NCI-H2029 (cell line): ENCODE measurements at places on chromosomes 16 and 17.
A peak's percentile ranks its signal among the peaks of the same experiment; 100 is the strongest.

DNA sequence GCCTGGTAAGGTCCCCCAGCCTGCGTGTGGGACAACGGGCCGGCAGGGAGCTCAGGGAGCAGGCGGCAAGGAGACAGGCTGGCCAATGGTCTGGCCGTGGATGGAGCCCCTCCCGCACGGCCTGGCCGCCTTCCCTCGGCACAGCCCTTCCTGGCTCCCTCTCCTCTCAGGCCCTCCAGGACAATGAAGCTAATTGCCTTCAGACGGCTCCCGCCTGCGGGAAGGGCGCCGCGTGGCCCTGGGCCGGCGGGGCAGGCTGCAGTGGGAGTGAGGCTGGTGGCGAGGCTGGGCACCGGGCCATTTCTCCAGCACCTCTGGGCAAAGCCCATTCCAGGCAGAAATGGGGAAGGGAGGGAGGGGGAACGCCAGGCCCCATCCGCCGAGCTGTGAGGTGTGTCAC lies 50.9 kb downstream of the ENGASE start:
- DNase-seq, result peak; percentile 20

DNA sequence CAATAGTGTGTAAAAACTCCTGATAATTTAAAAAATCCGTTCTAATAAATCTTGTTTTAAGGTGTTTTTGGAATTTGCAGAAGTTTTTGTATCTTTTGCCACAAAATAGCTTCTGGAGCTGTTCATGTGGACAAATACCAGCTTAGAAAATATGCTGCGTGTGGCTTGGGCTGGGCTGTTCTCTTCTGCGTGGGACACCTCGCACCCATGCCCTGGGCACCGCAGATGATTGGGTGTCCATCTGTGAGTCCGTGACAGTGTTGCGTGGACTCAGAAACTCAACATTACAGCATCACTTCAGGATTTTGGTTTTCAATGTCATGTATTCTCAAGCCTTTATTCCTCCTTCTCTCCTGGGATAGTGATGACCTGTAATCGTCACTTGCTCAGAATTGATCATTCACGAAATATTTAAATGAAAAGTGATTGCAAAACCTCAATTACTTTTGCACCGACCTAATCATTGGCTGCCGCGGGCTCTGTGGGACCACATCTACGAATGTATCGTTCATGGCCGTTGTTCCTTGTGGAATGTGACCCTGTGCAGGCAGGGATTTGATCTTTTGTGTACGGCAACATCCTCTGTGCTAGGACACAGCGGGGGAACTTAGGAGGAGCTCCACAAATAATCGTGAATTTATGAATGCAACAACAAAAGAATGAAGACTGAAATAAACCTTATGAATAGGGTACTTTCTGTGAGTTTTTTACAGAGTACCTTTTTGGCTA lies 210.3 kb upstream of the FOXF1 start:
- DNase-seq, result no peak

DNA sequence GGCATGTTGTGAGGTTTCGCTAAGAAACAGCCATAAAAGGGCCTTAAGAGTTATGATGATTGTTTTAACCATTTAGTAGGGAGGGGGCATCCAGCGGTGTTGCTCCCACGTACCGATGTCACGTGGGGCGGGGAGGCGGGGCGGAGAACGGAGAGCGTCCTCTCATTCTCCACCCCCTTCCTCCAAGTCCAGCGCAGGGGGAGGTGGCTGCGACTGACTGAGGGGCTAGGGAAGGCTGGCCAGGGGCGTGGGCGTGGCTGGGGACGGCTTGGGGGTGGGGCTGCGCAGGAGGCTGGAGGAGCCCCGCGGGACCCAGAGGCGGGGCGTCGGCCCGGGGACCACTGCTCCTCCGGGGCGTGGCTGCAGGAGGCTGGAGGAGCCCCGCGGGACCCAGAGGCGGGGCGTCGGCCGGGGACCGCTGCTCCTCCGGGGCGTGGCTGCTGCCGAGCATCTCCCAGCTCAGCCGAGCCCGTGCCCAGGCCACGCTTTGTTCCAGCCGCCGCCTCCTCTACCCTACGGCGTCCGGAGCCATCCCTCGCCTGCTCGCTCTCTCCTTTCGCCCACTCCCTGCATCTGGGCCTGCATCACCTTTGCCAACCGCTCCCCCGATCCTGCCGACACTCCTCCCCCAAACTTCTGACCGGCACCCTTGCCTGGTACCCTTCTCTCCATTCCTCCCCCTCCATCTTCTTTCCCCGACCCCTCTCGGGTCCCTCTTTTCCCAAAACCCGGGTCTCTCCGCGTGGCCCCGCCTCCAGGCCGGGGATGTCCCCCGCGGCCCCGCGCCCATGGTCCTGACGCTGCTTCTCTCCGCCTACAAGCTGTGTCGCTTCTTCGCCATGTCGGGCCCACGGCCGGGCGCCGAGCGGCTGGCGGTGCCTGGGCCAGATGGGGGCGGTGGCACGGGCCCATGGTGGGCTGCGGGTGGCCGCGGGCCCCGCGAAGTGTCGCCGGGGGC lies at the start of gene SARM1:
Gene SARM1, plus strand, starts transcription at position 450 of the 958 bp plus-strand sequence. Its CDS starts 339 bp downstream, at position 789.
- DNase-seq, result peak; percentile 21

DNA sequence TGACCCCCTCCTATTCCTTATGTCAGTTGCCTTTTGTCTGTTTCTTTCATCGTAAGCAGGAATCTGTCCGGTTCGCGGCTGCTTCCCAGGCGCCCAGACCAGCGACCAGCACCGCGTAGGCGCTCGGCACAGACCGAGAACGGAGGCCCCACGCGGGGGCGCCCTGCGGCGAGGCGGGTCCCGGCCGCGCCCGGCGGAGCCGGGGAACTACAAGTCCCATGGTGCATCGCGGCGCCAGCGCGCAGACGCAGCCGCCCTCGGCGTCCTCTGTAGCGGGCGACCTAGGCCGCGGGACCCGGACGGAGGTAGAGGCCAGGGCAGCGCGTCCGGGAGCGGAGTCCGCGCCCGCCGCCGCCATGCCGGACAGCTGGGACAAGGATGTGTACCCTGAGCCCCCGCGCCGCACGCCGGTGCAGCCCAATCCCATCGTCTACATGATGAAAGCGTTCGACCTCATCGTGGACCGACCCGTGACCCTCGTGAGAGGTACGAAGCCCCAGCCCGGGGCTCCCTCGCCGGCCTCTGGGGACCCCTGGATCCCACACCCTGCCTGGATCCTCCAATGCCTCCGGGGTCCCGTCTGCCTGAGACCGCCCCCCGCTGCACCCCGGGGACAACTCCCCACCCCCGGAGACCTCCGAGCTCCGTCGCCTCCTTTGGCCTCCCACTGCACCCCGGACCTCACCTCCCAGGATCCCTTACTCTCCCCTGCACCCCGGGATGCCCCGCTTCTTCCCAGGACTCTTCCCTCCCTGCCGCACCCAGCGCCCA lies at the start of gene NDUFB10:
Gene NDUFB10, plus strand, starts transcription at position 270 of the 771 bp plus-strand sequence. Its CDS starts 87 bp downstream, at position 357.
- peak; percentile 79 for DNase-seq

GRCh38 chr16:48479329-48479728 lies 94.1 kb upstream of the SIAH1 start:
- no peak for DNase-seq

- peak; percentile 66 for DNase-seq
Observed at GRCh38 chr17:74677558-74678466, 34.9 kb downstream of the CD300LF start.

DNA sequence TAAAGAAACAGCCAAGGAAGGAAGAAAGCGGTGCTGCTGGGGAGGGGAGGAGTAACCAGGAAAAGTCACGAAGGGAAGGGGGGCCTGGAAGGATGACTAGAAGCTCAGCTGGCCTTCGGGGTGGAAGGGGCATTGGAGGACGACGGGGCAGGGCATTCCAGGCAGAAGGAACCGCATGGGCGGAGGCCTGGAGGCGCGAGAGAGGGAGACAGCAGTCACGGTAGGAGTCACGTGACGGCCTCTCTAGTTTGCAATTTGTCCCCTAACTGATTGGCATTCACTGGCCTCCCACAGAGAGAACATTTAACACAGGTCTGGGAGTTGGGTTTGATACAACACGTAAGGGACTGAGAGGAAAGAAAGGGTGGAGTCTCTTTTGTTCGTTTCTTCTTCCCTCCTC lies 63.9 kb downstream of the RTN4RL1 start:
- peak; percentile 20 for DNase-seq

GRCh38 chr16:75821117-75821516 lies 94.8 kb upstream of the CPHXL start:
- no peak for DNase-seq

DNA sequence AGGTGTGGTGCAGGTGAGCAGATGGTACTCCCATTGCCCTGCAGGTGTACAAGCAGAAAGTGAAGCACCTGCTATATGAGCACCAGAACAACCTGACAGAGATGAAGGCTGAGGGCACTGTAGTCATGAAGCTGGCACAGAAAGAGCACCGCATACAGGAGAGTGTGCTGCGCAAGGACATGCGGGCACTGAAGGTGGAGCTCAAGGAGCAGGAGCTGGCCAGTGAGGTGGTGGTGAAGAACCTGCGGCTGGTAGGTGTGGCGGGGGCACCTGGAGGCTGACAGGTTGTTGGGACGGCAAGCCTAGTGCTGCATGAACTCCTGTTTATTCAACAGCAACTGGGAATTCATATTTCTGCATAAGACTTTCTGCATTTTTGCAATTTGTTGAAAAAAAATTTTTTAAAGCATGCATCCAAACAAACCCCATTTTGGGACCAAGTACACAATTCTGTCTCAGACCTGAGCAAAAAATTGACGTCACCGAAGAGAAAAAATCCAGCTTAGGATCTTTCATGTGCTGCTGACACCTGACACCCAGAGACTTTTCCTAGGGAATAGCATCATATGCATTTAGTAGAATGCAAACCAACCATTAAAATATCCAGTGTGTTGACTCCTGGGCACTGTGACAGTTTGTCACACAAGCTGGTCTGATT lies 13.5 kb upstream of the DBNDD1 start:
- no peak for DNase-seq

DNA sequence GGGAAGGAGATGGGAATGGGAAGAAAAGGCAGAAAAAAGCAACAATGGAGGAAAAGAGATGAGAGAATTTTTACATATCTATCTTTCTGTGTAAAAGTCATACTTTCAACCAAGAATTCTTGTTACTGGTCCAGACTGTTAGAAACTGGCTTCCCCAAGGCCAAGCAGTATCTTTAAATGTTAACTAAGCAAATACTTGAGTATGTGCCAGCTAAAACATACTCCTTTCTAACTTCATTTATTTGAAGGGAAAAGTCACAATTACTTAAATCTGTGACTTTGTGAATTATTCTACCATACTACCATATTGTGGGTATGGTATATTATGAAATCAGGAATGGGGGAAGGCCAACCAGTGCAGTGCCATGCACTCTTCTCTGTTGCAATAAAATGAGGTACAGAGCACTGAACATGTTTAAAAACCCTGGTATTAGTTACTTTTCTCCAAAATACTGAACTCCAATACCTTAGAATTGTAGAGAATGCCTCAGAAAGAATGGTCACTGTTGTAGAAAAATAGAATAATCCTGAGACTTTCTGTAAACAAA lies 92.3 kb upstream of the C17orf78 start:
- no peak for DNase-seq

DNA sequence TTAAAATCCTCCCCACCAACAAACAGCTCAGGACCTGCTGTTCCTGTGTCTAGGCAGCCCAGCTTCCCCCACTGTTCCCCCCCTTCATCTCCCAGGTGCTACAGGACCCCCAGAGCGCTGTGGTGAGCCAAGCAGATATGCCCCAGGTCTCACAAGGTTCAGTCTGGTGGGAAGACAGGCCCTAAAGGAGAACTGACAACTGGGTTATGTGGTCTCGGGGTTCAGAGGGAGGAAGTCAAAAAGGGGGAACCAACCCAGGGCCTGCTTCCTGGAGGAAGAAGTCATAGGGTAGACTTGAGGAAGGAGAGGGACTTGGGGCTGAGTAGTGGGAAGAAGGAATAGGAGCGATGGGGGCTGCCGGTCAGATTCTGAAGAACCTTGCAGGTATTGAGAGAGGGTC lies 2.6 kb downstream of the RIPOR1 start:
- no peak for DNase-seq

- no peak for DNase-seq
Observed at GRCh38 chr17:78653382-78653781, 76.2 kb upstream of the DNAH17 start.

- no peak for DNase-seq
Observed at GRCh38 chr17:7014995-7015958, 2.9 kb downstream of the RNASEK start.
